ENCODE measurements at places on chromosomes 16 and 17.

DNA sequence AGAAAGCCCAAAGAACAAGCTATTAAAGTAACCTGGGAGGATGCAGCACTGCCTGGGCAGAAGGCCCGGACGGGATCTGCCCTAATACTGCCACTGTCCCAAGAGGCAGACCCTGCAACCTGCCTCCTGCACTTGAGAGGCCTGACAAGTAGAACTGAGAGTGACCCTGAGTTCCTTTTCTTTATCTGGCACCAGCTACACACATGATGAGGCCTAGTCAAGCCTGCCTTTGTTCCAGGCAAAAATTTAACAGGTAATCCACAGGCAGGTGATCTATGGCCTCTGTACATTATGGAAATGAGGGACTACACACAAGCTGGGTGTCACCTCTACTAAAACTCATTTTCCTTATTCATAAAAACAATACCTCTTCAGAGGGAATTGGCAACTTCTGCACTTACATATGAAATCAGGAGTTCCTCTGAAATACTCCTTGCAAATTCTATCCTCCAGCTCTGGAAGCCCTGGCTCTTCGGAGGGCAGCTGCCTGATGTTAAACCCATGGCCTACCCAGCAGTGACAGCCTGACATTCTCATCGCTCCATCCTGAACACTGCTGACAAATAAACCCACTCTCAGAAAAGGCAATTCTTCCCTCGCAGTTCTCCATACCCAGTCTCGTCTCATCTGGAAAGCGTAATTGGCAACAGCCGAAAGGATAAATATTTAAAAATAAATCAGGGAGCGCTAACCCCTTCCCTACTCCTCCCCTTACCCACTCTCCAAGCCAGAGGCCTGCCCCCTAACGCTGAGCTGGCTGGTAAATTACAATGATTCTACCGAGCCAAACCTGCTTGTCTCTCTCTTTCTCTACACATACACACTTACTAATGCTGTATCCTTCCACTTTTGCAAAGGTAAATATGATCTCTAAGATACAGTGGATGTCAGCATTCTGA, 2.5 kb upstream of the ZFHX3 start:
- no peak for DNase-seq

GRCh38 chr16:89826531-89827382, 1.5 kb upstream of the SPIRE2 start:
- no peak for DNase-seq

GRCh38 chr17:68291836-68292688, 767 bp downstream of the ARSG start:
- peak; percentile 54 for DNase-seq

GRCh38 chr17:7951143-7951792, 19.3 kb downstream of the CNTROB start:
- no peak for DNase-seq
